ENCODE measurements at places on chromosomes 11 and 22. TPM values are rescaled to one million over a fixed set of nuclear protein-coding genes. Genes with fewer than 3 reads are reported as not detected.

The POU2AF1 gene
- not detected for total RNA-seq

The DYNC2H1 gene
- 12.2 TPM for total RNA-seq

The SCO2 gene
- not detected for total RNA-seq

The TEX12 gene
- not detected for total RNA-seq

The SLC35C1 gene
- 22.7 TPM for total RNA-seq

The RHOD gene
- 33.5 TPM for total RNA-seq

The CNGA4 gene
- total RNA-seq = not detected

The SLC22A25 gene
- not detected for total RNA-seq

The POU2F3 gene
- 0.26 TPM for total RNA-seq

The OR8A1 gene
- not detected for total RNA-seq

The OR5J2 gene
- total RNA-seq = not detected

The SCGB2A2 gene
- total RNA-seq = not detected

The CCDC89 gene
- not detected for total RNA-seq

The DDIAS gene
- not detected for total RNA-seq

The ASRGL1 gene
- total RNA-seq = 69.5 TPM

The CBLIF gene
- total RNA-seq = not detected

The APOA1 gene
- 16.8 TPM for total RNA-seq

The TCF20 gene
- total RNA-seq = 17.8 TPM

The HORMAD2 gene
- total RNA-seq = not detected

The P4HA3 gene
- total RNA-seq = not detected

The TMEM151A gene
- 1.6 TPM for total RNA-seq

The ELFN2 gene
- total RNA-seq = not detected

The PHF21B gene
- not detected for total RNA-seq

The APOBEC3F gene
- total RNA-seq = 0.52 TPM

The SRSF8 gene
- total RNA-seq = 22.7 TPM

The FOLR2 gene
- total RNA-seq = 11.4 TPM

The TMEM223 gene
- total RNA-seq = 6.2 TPM

The DDTL gene
- total RNA-seq = 0.66 TPM

The FAT3 gene
- total RNA-seq = 0.66 TPM

The RASGRP2 gene
- 4.6 TPM for total RNA-seq

The TMEM191B gene
- total RNA-seq = 0.78 TPM

The TRPM5 gene
- total RNA-seq = under 0.01 TPM

The MICAL2 gene
- total RNA-seq = 16.6 TPM

The YAP1 gene
- 38.9 TPM for total RNA-seq

The OR8G1 gene
- not detected for total RNA-seq

The BDNF gene
- total RNA-seq = not detected

The NPTXR gene
- 6.0 TPM for total RNA-seq

The RIMBP3B gene
- not detected for total RNA-seq

The C11orf87 gene
- total RNA-seq = not detected

The CTSF gene
- 55.8 TPM for total RNA-seq

The TRIM29 gene
- total RNA-seq = 0.26 TPM

The OR52E8 gene
- total RNA-seq = not detected

The GALNT18 gene
- total RNA-seq = 7.3 TPM

The NXPE2 gene
- not detected for total RNA-seq
